Endothelial cell of umbilical vein (primary cell): ENCODE measurements at places on chromosomes 16 and 17. TPM values are rescaled to one million over a fixed set of nuclear protein-coding genes. Genes with fewer than 3 reads are reported as not detected.

The KRTAP9-4 gene
- not detected in 2 replicates for total RNA-seq

The EFTUD2 gene
- total RNA-seq: 170 and 171 TPM in 2 replicates

The HOXB6 gene
- total RNA-seq: 24.0 and 27.4 TPM in 2 replicates

The NPIPA5 gene
- 6.5 and 11.3 TPM in 2 replicates for total RNA-seq

The OR1A1 gene
- total RNA-seq: not detected in 2 replicates

The C17orf50 gene
- not detected in 2 replicates for total RNA-seq

GRCh38 chr17:6627019-6627418 lies 13.5 kb downstream of the KIAA0753 start:
- H3K27me3 ChIP-seq: no peaks in the 10 kb centered on the region
- DNase-seq: peak; percentile 21
- H3K4me3 ChIP-seq: no peak overlapping the region
- peaks cover 8% of the 10 kb centered on the region for H3K36me3 ChIP-seq

DNA sequence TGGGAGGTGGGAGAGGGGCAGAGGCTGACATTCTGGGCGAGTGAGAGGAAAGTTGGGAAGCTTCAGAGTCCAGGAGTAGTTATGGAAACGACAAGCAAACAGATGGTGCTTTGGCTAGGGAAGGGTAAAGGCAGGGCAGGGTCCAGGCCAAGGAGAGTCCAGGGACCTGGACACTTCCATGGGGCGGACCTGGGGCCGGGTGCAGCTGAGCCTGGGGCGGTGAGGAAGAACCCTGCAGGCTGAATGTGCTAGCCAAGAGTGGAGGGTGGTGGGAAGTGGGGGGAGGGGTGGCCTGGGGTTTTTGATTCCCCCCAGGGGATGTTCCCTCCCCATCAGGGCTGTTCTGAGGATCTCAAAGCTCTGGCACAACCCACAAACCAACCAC lies 2.6 kb downstream of the PPP1R9B start:
- no peaks in the 10 kb centered on the region for H3K36me3 ChIP-seq
- DNase-seq: no peak
- peak overlapping the region; percentile 65 for H3K4me3 ChIP-seq
- peaks cover 34% of the 10 kb centered on the region for H3K4me1 ChIP-seq
- no peaks in the 10 kb centered on the region for H3K27me3 ChIP-seq
- peak overlapping the region; percentile 19 for H3K27ac ChIP-seq

- no peaks in the 10 kb centered on the region for H3K4me1 ChIP-seq
- H3K27ac ChIP-seq: no peak within 1 kb of the TSS
- no peaks in the 10 kb centered on the region for H3K36me3 ChIP-seq
- no peak for DNase-seq
- no peak within 1 kb of the TSS for H3K4me3 ChIP-seq
- H3K27me3 ChIP-seq: no peaks in the 10 kb centered on the region
These were observed at the start of gene GAS7 for GRCh38 chr17:10198509-10199249. TSS of gene GAS7 (minus strand) at chr17:10198606.

- no peak for DNase-seq
- no peaks in the 10 kb centered on the region for H3K36me3 ChIP-seq
- no peaks in the 10 kb centered on the region for H3K27me3 ChIP-seq
- H3K4me3 ChIP-seq: no peak overlapping the region
- no peaks in the 10 kb centered on the region for H3K4me1 ChIP-seq
These were observed 11.7 kb upstream of the RPH3AL start for GRCh38 chr17:364308-364707.

DNA sequence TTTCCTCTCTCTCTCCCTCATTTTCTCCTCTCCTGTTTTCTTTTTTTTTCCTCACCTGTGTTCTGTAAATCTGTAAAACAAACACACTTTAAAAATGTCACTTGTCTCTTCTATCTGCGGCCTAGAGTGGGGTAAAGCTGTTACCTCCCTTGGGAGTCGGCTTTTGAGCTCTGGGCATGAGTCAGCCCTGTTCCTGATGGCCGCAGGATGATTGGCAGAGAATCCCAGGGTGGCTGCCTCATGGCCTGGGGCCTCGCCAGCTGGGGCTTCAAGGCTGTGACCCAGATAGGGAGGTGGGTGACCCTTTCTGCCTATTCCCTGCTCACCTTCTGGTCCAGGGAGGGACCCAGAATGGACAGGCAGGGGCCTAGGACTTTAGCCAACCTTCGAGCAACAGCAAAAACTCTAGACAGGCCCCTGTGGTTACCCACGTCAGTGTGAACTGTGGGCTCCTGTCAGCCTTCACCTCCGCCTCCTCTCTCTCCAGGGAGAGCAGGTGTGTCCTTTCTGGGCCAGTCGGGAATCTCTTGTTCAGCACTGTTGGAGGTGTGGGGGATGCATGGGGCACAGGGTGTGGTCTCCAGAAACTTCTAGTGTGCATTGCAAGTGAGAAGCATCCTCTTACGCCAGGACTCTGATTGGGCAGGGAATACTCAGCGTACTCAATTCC lies 87.4 kb downstream of the RAP1GAP2 start:
- no peaks in the 10 kb centered on the region for H3K36me3 ChIP-seq
- no peak overlapping the region for H3K4me3 ChIP-seq
- H3K4me1 ChIP-seq: no peaks in the 10 kb centered on the region
- DNase-seq: no peak
- H3K27ac ChIP-seq: no peak overlapping the region

DNA sequence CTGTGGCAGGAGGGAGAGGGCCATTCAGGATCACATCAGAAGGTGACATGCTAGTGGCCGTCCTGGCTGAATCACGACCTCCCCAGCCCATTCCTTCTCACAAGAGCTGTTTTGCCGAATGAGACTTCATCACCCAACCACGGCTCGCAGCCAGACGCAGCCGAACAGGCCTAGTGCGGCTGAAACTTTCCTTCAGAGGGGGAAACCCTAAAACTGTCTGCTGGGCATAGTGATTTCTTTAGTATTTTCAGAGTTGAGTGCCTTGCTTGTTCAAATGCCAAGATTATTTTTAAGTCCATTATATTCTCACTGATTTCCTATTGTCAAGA lies 343.7 kb downstream of the CPPED1 start:
- H3K27me3 ChIP-seq: no peaks in the 10 kb centered on the region
- DNase-seq: no peak
- no peak overlapping the region for H3K27ac ChIP-seq

- peak; percentile 91 for DNase-seq
- peak overlapping the region; percentile 92 for H3K27ac ChIP-seq
- H3K4me1 ChIP-seq: peaks cover 64% of the 10 kb centered on the region
- no peaks in the 10 kb centered on the region for H3K27me3 ChIP-seq
These were observed 129.1 kb downstream of the SNX11 start for GRCh38 chr17:48236681-48237134.

DNA sequence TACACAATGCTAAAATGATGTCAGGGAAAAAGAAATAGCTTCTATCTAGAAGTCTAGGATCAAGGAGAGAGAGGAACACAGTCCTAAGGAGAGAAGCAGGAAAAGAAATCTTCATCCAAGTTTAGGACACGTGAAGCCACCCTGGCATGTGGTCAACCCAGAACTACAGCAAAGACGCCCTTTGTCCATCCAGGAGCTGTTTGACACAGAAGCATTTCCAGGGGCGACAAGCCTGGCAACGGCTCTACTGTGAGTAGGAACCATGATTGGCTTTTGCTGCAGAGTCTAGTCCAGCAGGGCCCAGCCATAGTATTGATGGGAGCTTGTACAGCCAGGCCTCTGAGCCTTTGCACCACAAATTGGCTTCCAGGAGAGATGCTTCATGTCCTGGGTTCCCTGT lies 185.4 kb upstream of the RPL38 start:
- H3K36me3 ChIP-seq: no peaks in the 10 kb centered on the region
- DNase-seq: no peak
- H3K4me1 ChIP-seq: no peaks in the 10 kb centered on the region
- H3K27ac ChIP-seq: no peak overlapping the region

DNA sequence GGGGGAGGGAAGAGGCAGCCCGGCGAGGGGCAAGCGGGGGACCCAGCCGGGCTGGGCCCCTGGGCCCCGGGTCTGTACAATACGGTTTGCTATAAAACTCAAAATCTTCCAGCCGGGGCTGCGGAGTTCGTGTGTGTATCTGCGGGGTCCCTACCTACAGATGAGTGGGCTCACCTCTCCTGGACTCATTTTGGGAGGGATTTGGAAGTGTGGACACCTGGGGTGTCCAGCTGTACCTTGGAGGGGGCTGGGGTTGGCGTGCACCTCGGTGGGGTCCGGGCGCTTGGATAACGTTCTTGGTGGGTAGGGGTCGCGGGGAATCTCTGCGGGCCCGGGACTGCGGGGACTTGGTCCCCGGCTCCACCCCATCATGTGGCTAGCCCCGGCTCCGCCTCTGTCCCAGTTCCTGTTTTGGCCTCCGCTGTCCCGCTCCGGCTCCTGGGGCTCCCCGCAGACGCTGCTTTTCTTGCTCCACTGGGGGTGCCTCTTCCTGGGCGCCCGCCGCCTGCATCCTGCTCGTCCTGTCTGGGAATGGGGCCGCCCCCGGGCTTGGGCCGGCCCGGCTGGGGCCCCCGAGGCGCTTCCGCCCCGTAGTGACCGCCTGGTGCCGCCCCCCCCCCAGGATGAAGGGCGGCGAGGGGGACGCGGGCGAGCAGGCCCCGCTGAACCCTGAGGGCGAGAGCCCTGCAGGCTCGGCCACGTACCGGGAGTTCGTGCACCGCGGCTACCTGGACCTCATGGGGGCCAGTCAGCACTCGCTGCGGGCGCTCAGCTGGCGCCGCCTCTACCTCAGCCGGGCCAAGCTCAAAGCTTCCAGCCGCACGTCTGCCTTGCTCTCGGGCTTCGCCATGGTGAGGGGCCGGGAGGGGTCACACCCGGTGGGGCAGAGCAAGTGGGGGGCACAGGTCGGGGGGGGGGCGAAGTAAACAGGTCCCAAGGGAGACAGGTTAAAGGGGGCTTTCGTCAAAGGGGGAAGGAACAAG lies at the start of gene ORAI3:
Gene ORAI3, plus strand, starts transcription at position 402 of the 983 bp plus-strand sequence. Its CDS starts 222 bp downstream, at position 624.
- peak; percentile 52 for DNase-seq
- no peaks in the 10 kb centered on the region for H3K27me3 ChIP-seq
- peaks cover 10% of the 10 kb centered on the region for H3K36me3 ChIP-seq
- H3K4me1 ChIP-seq: peaks cover 17% of the 10 kb centered on the region
- peak within 1 kb of the TSS; percentile 72 for H3K4me3 ChIP-seq

DNA sequence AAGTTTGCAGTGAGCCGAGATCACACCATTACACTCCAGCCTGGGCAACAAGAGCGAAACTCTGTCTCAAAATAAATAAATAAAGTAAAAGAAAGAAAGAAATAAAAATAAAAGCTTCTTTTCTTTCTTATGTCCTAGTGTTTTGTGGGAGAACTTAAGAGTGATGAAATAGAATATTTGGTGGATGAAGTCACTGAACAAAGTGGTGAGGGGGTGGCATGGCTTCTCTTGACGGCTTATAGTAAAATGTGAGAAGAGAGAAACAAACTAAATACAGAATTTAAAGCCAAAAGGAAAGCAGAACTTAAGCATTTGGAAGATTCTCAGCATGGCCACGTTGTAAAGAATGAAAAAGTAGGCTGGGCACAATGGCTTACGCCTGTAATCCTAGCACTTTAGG lies 15.3 kb downstream of the SGF29 start:
- no peaks in the 10 kb centered on the region for H3K36me3 ChIP-seq
- DNase-seq: no peak
- no peaks in the 10 kb centered on the region for H3K27me3 ChIP-seq
- H3K27ac ChIP-seq: no peak overlapping the region
- H3K4me3 ChIP-seq: no peak overlapping the region

DNA sequence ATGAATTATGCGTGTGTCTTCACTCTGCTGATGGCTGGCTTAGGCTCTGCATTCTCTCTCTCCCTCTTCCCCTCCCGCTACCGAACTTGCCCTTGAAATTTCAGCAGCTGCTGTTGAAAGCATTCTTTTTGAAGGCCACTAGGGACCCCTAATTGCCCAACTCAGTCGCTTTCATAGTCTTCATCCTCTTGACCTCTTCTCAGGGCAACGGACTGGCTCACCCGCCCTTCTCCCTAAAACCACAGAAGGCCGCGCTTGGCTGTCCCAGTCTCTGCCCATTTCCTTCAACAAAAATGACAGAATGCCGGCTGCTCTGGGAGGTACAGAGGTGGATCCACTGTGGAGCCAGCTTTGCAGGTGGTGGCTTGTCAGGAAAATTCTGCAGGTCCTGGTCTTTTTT lies 21.0 kb upstream of the FMNL1 start:
- H3K27me3 ChIP-seq: no peaks in the 10 kb centered on the region
- DNase-seq: no peak
- no peaks in the 10 kb centered on the region for H3K36me3 ChIP-seq
- H3K27ac ChIP-seq: no peak overlapping the region

- H3K4me3 ChIP-seq: peak within 1 kb of the TSS; percentile 51
- H3K4me1 ChIP-seq: peaks cover 33% of the 10 kb centered on the region
- peaks cover 14% of the 10 kb centered on the region for H3K27me3 ChIP-seq
- DNase-seq: peak; percentile 7
These were observed at the start of gene HES7 for GRCh38 chr17:8123695-8124349. TSS of gene HES7 (minus strand) at chr17:8124106. CDS start at chr17:8124084, 22 bp downstream.

DNA sequence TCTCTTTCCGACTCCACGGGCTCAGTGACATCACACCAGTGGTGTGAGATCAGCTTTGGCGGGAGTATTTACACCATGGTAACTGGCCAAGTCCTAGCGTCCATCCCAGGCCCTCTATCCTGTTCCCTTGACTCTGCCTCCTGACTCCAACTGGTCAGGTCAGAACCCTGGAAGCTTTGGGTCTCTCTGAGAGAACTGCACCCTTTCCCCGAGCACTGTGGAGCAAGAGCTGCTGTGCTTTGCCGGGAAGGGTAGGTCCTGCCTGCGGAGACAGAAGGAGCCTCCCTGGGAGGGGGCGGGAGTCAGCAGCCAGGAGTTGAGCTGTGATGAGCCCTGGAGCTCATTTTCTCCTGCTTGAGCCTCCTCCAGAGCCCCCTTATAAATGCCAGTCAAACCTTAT lies 212.1 kb upstream of the TNRC6C start:
- H3K27me3 ChIP-seq: no peaks in the 10 kb centered on the region
- DNase-seq: no peak
- H3K4me3 ChIP-seq: no peak overlapping the region
- no peaks in the 10 kb centered on the region for H3K4me1 ChIP-seq
- H3K36me3 ChIP-seq: no peaks in the 10 kb centered on the region

DNA sequence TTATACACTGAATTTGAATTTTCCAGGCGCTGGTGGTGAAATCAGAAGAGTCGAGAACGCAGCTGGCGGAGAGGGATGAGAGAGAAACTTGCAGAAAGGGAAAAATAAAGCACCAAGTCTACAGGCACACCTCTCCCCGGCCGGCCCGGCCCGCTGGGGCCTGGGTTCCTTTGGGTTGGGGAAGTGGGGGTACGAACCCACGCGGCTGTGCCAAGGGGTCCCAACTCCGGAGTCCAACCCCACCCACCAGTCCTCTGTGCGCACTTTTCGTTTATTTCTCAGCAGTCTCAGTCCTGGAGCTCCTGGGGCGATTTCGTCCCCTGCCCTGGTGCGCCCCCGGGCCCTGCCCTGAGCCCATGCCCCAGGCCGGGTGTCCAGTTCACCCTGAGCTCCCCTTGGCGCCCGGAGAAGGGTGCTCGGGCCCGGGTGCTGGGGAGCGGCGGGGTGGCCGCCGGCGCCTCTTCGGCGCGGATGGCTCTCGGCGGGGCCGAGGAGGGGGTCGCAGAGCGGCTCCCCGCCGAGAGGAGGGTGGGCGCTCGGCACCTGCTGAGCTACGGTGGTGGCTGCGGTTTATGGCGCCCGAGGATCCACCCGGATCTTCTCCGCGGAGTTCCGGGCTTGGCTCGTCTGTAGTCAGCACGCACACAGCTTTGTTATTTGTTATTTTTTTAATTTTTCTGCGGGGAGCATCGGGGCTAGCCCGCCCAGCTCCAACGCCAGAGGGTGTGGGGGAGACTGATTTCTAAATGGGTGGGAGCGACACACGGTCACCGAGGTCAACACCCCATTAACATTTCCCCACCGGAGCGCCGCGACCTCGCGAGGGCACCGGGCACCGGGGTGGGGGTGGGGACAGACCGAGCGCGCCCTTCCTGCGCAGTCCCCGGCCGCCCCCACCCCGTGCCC lies 15.7 kb upstream of the CBX8 start:
- no peak for DNase-seq
- H3K4me3 ChIP-seq: no peak overlapping the region
- peaks cover 8% of the 10 kb centered on the region for H3K4me1 ChIP-seq
- peaks cover 81% of the 10 kb centered on the region for H3K27me3 ChIP-seq
- no peak overlapping the region for H3K27ac ChIP-seq
